ENCODE measurements at places on chromosomes 4 and X.
A peak's percentile ranks its signal among the peaks of the same experiment; 100 is the strongest.

DNA sequence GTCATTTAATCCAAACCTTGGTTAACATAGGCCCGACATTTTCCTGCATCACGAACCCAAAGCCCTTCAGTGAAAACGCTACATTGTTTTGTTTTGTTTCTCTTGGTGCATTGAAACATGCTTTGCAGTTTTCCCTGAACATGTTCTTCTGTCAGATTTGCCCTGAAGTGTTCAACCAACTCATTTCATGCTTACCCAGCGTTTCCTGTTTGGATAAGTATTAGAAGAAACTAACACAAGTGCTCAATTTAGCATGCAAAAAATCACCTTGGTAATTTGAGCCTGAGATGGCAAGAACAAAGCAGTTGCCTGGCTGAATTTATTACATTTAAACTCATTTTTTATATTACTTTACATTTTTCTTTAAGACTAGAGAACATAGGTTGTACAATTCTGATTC, 160.1 kb upstream of the VCX3A start:
- ATAC-seq = no peak

DNA sequence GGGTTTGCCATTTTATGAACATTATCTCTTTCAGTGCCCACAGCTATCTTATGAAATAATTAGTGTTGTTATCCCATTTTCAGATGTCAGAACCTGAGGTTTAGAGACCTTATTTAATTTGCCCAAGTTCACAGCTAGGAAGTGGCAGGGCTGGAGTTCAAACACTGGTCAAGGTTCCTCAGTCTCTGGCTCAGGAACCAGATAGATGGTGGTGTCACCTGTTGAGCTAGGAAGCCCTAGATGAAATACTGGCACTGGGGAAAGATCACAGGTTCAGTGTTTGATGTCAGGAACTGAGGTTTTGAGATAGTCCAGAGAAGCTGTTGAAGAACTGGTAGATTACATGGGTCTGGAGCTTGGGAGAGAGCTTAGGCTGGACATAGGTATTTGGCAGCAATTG, 85.4 kb downstream of the REPS2 start:
- no peak for ATAC-seq

DNA sequence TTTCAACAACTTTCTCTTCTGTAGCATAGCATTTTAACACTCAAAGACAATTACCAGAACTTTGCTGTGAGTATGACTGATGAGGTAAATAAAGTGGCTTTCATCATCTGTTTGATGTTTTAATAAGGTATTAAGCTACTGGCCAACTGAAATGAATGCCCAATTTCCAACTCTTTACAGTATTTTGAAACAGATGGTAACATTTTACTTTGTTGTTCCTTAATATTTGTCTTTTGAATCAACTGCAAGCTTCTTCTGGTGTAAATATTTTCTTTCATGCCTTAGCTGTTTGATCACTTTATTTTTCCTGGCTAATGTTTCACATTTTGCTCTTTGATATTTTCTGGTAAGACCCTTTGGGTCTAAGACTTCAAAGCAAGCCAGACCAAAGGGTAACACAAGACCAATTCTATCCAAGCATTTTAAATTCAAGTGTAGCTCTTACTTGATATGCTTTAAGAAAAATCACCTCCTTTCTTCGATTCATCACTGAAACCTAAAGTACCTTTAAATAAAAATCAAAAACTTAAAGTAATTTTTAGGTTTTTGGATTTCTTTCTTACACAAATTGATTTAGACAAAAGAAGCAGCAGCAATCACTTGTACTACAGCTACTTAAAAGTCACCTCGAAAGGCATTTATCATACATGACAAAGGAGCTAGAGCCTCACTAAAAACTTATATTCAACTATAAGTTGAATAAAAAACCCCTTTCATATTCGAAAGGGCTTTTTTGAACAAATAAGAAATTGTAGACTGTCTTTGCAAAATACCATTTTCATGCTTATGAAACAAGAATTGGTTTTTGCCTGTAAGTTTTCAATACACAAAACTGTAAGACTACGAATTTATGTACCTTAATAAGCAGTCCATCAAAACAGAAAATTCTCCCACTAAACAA, 57.6 kb downstream of the TBCK start:
- no peak for ATAC-seq

GRCh38 chr4:150875367-150875766, 139.7 kb downstream of the LRBA start:
- no peak for ATAC-seq

- no peak for ATAC-seq
Observed at GRCh38 chr4:162059656-162060055, 104.1 kb downstream of the FSTL5 start.

DNA sequence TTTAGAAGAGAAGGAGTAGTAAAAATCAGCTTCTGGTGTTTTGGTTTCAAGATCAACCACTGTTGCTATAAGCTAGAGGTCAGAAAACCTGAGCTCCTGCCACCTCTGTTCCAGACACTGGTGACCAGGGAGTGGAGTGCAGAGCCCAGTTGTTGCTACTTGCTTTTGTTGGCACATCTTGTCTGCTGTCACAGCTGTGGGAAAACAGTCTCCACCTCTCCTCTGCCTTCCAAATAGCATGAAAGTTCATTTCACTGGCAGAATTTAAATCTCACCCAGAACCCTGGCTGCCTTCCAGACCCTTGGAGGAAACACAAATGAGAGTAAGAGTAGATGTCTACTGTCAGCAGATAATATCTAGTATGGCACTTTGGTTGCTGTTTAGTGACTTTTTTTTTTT, 297.5 kb upstream of the KLF3 start:
- peak; percentile 51 for ATAC-seq

DNA sequence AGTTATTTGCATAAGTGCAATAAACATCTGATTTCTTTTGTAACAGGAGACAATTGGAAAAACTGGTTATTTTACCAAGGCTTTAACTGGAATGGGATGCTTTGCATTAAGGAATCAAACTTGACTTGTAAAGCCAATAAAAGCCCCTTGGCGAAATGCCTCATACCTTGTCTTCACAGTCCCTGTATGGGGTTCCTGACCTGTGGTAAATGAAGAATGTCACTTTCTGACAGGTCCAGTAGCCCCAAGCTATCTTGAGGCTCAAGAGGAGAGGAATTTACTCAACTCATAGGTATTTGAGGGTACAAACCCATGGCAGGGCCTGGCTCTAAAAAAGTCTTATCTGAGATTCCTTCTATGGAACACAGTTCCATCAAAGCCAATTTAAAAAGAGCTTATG, 78.0 kb downstream of the ACOX3 start:
- no peak for ATAC-seq

DNA sequence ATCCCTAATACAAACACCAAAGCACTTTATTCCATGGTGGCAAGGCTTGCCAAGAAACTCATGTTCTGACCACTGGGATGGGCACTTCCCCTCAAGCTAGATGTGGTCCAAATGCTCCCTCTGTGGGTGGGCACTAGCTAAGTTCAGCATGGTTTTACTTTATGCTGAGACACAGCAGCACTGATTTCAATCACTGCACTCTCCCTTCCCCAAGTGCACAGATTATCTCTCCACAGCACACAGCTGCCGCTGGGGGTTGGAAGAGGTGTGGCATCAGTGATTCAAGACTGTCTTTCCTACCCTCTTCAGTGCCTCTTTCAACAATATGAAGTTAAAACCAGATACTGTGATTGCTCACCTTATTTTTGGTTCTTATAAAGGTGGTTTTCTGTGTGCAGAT, 16.5 kb upstream of the GUCY2F start:
- ATAC-seq = no peak

GRCh38 chr4:158571736-158572135, 50.1 kb downstream of the RXFP1 start:
- no peak for ATAC-seq

DNA sequence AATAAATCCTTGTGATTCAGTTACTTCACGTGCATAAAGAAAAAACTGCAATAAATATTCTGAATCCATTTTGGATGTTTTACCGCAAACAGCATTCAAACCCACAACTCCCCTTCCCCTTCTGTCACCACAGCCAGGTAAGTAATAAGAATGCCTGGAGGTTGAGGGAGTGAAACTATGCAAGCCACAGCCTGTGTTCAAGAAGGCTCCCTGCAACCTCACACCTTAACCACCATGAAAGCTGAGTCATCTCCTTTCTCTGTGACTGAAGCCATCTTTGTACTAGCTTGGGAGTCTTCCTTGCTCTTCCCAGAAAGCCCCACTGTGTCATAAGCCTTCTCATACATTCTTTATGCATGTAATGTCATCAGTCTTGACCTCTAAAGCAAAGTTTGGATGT, 297.0 kb upstream of the PUDP start:
- ATAC-seq = no peak

- ATAC-seq = no peak
Observed at GRCh38 chr4:26892480-26893150, 32.0 kb downstream of the STIM2 start.

- ATAC-seq = no peak
Observed at GRCh38 chr4:40114206-40114605, 57.6 kb downstream of the N4BP2 start.

DNA sequence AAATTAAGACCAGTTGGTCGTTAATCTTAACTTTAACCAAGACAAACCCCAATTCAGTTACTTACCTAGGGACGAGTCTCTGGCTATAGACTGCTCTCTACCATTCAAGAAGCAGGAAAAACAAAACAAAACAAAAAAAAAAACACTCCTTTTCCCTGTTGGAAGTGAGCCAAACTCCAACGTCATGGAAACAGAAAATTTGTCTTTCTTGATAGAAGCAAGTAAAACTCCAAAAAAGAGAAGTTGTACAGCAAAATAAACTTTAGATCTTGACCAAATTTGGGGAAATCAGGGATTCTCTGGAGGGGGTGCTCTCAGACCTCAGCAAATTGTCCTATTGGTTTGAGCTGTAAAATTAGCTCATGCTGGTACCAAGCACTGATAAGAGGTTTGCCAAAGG, 3.7 kb downstream of the CNGA1 start:
- no peak for ATAC-seq

DNA sequence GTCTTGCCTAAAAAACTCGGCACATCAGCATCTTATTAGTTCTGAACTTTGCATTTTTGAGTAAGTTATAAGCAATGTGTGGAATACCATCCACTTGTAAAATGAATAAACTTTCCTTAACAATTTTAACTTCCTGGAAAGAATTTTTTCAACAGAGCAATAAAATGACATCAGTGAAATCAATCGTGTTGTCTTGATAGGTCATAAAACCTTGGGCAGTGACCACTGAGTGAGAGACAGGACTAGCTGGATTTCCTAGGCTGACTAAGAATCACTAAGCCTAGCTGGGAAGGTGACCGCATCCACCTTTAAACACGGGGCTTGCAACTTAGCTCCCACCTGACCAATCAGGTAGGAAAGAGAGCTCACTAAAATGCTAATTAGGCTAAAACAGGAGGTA, 403.0 kb upstream of the CNKSR2 start:
- no peak for ATAC-seq

DNA sequence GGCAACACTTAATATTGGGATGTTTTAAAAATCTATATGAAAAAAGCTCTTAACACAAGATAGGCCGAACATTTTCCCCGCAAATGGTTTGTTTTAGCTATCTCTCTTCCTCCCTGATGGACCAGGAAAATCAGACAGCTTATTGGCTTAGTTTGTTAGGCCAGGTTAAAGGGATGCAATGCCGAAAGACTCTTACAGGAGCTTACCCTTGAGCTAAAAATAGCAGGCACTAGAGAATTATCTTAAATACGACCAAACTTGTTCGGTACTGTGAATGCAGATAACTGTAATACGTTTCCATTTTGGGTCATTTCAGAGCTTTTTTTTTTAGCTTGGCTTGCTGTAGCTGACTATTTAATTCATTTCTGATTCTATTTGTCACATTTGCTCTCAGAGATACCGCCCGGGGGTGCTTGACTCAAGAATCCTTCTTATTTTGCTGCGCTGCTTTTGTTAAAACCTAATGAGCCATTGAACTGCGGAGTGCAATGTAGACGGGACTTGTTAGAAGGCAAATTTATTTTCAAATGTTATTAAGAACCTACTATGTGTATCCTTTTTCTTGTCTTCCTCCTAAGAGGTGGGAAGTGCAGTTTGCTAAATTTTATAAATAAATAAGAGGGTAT, 23.3 kb downstream of the PPARGC1A start:
- no peak for ATAC-seq

GRCh38 chr4:166341992-166342391, 469.0 kb downstream of the TLL1 start:
- ATAC-seq = no peak
